ENCODE measurements at places on chromosomes 3 and 15.

DNA sequence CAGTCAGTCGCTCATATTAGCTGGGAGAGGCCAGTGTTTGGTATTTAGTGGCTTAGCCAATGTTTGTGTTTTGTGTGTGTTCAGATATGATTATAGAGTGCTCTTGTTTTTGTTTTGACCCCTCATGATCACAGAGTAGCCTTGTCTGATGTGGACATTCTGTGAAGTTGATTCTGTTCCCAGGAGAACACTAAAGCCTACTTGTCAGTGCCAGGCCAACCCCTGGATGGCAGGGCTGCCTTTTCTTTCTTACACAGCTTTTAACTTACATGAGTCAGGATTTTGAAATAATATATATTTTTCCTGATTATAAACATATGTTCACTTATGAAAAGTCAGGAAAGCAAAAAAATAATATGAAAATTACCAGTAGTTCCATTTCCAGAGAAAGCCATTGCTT, 11.9 kb downstream of the CFAP161 start:
- no peak for DNase-seq

GRCh38 chr3:164460851-164461250, 617.4 kb downstream of the SI start:
- no peak for DNase-seq

DNA sequence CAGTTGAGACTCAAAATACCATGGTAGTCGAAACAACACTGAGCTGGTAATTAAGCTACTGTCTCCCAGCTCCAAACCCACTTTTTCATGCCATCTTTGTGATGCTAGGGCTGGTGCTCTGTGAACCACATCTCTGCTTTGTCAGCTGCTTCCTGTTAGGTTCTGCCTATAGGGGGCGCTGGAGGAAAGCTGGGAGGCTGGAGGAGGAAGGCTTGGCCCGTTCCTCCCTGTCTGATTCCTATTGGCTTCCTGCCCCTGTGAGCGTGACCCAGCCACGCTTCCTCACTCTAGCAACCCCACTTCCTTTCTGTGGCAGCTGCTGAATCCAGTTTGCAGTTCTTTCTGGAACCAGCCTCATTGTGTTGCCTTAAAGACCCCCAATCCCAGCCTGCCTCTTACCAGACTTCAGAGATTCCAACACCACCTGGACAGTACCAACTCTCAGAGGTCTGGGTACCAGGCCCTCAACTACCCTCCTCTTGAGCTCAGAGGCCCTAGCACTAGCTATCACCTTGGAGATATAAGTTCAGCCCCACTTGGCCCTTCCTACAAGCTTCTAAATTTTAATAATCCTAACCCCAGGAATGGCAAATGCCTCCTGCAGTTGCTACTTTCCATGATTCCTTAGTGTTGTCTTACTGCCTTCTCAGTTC, 120.9 kb downstream of the ERC2 start:
- peak; percentile 10 for DNase-seq

DNA sequence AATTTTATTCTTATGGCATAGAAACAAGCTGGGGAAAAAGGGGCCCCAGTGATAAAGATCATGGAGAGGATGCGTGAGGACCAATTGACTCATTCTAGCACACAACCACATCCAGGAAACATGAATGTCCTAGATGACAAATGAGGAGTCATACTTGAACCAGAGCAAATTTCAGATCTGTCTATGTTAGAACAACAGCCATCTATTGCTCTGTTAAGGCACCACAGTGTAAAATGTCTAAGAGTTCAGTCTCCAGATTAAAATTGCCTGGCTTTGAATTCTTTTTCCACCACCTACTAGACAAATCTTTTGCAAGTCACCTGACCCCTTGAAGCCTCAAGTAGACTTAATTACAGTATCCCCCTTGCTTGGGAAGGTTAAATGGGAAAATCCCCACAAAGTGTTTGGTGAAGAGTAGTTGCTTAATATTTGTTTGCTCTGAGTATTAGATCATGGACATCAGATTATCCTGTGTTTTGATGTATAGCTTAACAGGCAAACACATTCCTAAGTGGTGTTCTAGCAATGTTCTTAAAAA, 258.7 kb upstream of the TGFBR2 start:
- no peak for DNase-seq

- DNase-seq = no peak
Observed at GRCh38 chr3:152197451-152197850, 71.3 kb upstream of the MBNL1 start.

GRCh38 chr15:38197553-38197952, 55.1 kb upstream of the SPRED1 start:
- no peak for DNase-seq
